Hypothalamus (tissue), 51 donors: ENCODE measurements at places on chromosomes 4 and X.

- peak; percentile 11 for DNase-seq
Measured at GRCh38 chr4:76689145-76689817, 208.7 kb downstream of the SOWAHB start.

- DNase-seq = no peak
Measured at GRCh38 chr4:54281054-54281766, 52.1 kb downstream of the PDGFRA start.

DNA sequence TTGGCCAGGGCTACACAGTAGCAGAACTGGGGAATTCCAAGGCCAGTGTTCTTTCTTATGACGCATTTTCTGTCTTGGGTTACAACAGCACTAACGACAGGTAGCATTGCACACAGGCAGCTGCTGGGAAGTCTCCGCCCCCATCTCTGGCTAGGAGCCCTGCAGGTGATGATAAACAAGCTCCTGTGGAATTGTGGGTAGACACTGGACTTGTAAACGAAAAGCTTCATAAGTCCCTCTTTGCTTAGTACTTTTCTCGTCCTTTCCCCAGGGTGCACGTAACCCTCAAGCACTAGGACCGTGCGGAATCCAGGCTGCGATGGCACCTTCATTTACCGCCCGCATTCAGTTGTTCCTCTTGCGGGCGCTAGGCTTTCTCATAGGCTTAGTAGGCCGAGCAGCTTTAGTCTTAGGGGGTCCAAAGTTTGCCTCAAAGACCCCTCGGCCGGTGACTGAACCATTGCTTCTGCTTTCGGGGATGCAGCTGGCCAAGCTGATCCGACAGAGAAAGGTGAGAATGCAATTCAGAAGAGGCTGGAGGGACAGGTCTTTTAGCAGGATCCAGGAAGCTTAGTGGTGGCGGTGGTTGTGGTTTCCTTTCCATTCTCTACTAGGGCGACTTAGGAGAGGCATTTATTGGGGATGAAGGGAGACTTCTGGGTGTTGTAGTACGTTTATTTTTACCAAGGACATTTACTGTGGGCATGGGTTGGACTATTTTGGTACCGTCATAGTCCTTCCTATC, at the start of gene FAAH2:
Gene FAAH2, plus strand, starts transcription at position 200 of the 745 bp plus-strand sequence. Its CDS starts 120 bp downstream, at position 320.
- no peak for DNase-seq

DNA sequence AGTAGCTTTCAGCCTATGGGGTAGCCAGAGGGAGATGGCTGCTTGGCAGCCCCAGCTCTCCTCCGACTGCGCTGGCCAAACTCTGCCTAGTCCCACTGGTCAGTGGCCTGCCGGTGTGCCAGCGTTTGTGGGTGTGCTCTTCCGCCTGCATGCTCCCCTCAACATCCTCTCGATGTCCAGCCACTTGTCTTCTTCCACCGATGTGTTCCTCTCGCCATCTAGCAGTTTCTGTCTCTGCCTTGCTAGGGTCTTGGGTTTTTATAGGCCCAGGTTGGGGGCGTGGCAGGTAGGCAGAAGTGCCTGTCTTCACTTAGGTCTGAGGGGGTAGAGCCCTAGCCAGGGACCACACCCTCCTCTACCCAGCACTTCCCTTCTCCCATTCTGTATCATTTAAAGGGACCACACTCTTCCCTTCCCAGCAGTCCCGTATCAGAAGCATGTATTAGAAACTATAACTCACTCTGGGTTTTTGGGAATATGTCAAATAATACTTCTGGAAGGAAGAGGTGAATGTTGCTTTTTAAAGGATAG, 124.4 kb downstream of the KDM6A start:
- no peak for DNase-seq

- no peak for DNase-seq
Measured at GRCh38 chrX:72236841-72237240, 2.0 kb downstream of the ERCC6L start.

GRCh38 chr4:41148292-41148691, 66.0 kb downstream of the APBB2 start:
- DNase-seq = no peak

GRCh38 chrX:68999931-69000330, 165.3 kb downstream of the PJA1 start:
- DNase-seq = no peak

DNA sequence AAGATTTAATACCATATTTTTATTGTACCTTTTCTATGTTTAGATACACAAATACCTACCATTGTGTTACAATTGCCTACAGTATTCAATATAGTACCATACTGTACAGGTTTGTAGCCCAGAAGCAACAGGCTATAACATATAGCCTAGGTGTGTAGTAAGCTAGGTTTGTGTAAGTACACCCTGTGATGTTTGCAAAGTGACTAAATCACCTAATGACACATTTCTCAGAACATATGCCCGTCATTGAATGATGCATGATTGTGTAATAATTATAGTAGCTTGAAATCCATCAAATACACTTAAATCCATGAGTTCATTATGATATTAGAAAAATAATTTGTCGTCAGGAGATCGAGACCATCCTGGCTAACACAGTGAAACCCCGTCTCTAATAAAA, 30.8 kb downstream of the GAB3 start:
- DNase-seq = no peak

DNA sequence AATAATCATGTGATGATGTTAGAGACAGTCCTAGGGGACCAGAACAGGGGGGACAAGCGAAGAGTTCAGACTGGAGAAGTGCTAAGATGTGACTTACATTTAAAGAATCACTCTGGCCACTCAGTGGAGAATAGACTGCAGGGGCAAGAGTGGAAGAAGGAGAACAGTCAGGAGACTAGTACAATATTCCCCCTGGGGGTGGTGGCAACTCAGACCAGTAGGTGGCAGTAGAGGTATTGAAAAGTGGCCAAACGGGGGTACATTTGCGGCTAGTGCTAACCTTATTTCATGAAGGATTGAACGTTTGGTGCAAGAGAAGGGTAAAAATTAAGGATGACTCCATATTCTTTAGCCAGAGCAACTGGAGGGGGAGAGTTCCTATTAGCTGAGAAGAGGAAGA, 2.7 kb upstream of the BMX start:
- DNase-seq = peak; percentile 0

DNA sequence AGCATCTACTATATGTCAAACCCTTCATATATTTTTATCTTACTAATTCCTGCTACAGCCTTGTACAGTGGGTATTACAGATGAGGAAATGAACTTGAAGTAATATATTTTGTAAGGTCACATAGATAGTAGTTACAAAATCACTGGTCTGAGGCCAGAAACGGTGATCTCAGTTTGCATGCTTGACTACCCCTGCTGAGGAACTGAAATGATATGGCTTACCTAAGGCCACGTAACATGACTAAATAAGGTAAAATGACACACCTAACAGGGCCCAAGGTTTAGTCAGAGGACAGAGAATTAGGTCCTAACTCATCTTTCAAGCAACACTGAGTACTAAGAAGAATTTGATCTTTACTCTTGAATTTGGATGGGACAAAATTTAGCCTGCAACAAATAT, 1.5 kb upstream of the COMMD8 start:
- DNase-seq = no peak
